ENCODE measurements at places on chromosomes 7 and 10. TPM values are rescaled to one million over a fixed set of nuclear protein-coding genes. Genes with fewer than 3 reads are reported as not detected.

DNA sequence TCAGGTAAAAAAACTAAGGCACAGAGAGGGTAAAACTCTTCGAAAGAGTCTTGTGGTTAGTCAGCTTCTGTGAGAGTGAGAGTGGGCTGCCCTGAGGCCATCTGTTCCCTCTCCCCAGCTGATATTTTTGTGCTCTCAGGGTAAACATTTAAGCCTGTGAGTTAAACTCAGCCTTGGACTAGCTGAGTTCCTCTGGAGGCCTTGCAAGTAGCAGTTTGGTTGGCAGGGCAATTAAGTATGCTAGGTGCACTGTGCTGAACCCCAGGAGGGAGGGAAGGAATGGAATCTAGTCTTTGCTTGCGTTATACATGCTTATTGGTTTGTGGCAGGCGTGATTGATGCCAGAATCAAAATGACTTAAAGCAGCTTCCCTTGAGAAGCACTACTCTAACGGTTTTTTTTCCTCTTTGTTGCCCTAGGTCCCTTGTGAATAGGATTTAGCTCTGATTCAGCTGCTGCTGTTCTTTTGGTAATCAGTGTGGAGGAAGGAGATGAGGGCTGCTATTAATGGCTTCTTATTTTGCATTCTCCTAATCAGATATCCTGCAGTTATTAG is 140.2 kb downstream of the AUTS2 start:
- H3K4me3 ChIP-seq = no peak overlapping the region
- H3K4me1 ChIP-seq = no peaks in the 10 kb centered on the region
- no peak for DNase-seq
- H3K27ac ChIP-seq = no peak overlapping the region

DNA sequence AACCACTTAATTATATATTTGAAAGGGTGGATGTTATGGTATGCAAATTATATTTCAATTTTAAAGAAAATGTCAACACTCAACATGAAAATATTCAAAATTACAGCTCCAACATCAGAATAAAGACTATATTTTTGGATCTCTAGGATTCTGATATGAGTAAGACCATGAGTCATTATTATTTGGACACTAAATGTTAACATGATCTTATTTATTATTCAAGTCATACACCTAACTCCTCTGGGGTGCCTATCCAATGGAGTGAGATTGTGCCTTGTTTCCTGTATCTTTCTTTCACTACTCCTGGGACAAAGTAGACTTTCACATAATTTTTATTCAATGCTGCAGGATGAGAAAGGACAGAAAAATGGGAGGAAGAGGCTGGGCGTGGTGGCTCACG is 135.2 kb upstream of the PRSS1 start:
- no peaks in the 10 kb centered on the region for H3K4me1 ChIP-seq
- H3K27ac ChIP-seq = no peak overlapping the region
- H3K4me3 ChIP-seq = no peak overlapping the region

GRCh38 chr7:117479225-117480054 is at the start of gene CFTR:
Gene CFTR, plus strand, starts transcription at chr7:117480025. Its CDS starts 70 bp downstream, at chr7:117480095.
- H3K4me3 ChIP-seq = no peak within 1 kb of the TSS
- DNase-seq = no peak
- H3K36me3 ChIP-seq = no peaks in the 10 kb centered on the region
- no peaks in the 10 kb centered on the region for H3K4me1 ChIP-seq

Gene TAS2R4
- polyA plus RNA-seq = not detected

Gene CNNM2
- 5.0 TPM for polyA plus RNA-seq

Measured in CD8-positive, alpha-beta memory T cell (primary cell).